ENCODE measurements at places on chromosomes 3 and 15. TPM values are rescaled to one million over a fixed set of nuclear protein-coding genes. Genes with fewer than 3 reads are reported as not detected.
A peak's percentile ranks its signal among the peaks of the same experiment; 100 is the strongest.

DNA sequence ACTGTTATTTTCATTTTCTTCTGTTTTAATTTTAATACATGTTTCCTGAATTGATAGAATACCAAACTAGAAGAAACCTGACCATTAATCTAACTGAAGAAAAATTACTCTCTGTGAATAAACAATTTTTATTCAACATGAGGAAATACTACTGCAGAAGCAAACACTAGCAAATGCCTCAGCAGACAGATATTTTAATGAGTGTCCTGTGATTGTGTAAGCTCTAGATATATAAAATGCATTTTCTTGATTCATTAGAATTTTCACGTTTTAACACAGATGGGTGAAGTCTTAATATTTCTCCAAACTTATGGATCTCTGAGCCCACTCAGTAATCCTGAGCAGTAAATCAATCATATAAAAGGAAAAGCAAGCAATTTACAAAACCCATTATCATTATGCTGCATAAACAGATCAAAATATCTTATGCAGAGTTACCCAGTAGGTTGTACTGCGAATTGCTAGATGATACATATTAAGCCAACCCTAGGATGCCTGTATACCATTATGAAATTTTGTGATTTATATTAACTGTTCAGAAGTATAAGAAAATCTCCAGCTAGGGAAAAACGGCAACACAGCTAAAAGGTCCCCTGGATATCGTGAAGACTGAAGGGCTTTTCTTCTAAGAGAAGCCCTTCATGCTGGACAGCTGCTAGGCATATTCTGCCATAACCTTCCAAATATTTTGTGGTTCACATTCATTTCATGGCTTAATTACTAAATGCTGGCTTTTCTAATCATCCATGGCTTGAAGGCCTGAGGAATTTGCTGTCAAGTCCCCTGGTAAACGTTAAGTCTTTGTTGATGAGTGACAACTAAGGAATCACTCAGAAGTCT is 157.7 kb upstream of the TGFBR2 start:
- no peaks in the 10 kb centered on the region for H3K4me1 ChIP-seq
- no peak for DNase-seq
- no peak overlapping the region for H3K4me3 ChIP-seq
- H3K27ac ChIP-seq: no peak overlapping the region

DNA sequence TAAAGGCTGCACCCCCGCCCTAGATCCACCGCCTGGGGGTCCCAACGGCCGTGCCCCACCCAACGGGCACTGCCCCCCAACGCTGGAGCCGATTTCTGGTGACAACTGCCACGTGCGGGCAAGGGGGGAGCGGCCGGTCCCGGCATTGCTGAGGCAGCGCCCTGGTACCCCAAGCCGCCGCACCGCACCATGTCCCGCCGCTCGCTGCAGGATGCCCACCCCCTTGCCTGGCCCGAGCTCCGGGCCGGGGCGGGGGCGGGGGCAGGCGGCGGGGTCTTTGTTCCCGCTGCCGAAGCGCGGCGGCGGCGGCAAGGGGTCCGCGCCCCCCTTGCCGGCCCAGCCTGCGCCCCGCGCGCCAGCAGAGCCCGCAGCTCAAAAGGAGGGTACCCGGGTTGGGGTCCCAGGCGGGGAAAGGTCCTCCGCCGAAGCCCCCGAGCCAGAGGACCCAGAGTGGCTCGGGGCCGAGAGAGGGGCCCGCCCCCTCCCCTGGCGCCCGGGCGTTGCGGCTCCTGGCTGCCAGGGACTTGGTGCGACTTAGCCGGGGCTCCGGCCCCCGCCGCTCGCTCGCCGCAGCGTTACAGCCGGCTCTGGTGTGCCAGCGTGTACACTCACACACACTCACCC is 678 bp downstream of the SEMA7A start:
- no peaks in the 10 kb centered on the region for H3K36me3 ChIP-seq
- no peak overlapping the region for H3K27ac ChIP-seq
- peaks cover 51% of the 10 kb centered on the region for H3K4me1 ChIP-seq
- H3K4me3 ChIP-seq: peak overlapping the region; percentile 57

DNA sequence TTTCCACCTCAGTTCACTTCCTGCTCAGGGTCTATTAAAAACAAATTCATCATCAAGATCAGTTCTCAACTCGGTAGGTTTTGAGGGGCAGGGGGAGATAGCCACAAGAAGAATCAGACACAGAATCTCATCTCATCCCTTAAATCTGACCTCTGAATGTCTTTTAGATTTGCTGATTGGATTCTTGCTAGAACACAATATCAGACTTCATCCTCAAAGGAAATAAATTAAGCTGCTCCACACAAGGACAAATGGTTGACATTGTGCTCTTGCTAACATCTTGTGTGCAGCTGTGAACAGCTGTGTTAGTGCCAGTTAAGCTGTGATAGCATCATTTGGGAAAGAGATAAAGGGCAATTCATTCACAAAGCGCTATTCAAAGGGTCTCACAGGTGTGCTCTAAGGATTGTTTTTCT is 184.0 kb upstream of the ADAMTS9 start:
- H3K36me3 ChIP-seq: no peaks in the 10 kb centered on the region
- DNase-seq: peak; percentile 65
- no peak overlapping the region for H3K4me3 ChIP-seq
- H3K27me3 ChIP-seq: no peaks in the 10 kb centered on the region
- H3K27ac ChIP-seq: peak overlapping the region; percentile 4

- no peak for DNase-seq
- peaks cover 55% of the 10 kb centered on the region for H3K4me1 ChIP-seq
- H3K27ac ChIP-seq: no peak overlapping the region
- H3K36me3 ChIP-seq: peaks cover 52% of the 10 kb centered on the region
- H3K4me3 ChIP-seq: no peak overlapping the region
Observed at GRCh38 chr3:50318615-50319014, 3.9 kb downstream of the HYAL2 start.

- H3K27ac ChIP-seq: peak overlapping the region; percentile 47
- peaks cover 17% of the 10 kb centered on the region for H3K27me3 ChIP-seq
- H3K4me3 ChIP-seq: peak overlapping the region; percentile 68
Observed at GRCh38 chr15:71116366-71116765, 1.1 kb downstream of the THSD4 start.

DNA sequence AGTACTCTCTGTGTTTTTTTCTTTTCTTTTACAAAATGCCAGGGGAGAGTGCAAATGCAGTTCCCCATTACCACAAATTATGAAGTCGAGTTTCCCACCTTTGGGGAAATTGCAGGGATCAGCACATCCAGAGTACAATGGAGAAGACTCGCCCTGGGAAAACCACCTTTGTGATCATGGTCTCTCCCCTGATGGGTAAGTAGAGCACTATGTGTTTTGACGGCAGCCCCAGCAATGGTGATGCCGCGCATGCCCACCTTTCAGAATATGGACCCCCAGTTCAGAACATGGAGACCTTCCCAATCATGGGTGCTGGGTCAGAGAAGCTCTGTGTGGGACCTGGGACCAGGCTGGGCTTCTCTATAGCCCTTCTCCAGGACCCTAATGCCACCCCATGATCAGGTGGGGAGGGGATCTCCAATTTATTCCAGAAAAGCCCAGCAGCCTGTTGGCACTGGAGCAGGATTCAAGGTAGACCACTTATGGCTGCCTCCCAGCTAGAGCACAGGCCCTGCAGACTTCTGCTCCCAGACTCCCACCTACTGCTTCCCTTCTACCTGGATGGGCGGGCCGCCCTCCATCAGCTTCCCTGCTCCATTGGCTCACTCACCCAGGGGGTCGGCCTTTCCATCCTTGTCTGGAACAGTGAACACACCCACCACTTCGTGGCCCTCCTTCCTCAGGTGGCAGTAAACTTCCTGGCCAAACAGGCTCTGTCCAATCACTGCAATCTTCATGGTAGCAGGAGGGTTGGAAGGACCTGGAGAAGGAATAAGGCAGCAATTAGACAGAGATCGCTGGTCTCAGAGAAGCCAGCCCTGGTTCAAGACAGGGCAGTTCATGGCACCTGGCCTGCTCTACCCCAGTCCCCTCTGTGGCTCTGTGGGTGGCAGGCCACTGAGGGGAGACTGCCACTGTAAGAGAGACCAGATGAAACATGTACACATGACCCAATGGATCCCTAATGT is 19.9 kb downstream of the ALDH1L1 start:
- H3K27ac ChIP-seq: no peak overlapping the region
- no peaks in the 10 kb centered on the region for H3K36me3 ChIP-seq
- DNase-seq: no peak
- peaks cover 4% of the 10 kb centered on the region for H3K4me1 ChIP-seq

DNA sequence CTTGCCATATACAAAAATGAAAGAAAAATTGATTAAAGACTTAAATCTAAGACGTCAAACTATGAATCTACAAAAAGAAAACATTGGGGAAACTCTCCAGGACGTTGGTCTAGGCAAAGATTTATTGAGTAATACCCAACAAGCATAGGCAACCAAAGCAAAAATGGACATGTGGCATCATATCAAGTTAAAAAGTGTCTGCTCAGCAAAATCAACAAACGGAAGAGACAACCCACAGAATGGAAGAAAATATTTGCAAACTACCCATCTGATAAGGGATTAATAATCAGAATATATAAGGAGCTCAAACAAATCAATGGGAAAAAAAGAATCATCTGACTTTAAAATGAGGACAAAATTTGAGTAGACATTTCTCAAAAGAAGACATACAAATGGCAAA is 160.9 kb downstream of the DCLK3 start:
- H3K27me3 ChIP-seq: no peaks in the 10 kb centered on the region
- H3K36me3 ChIP-seq: no peaks in the 10 kb centered on the region
- no peak for DNase-seq

DNA sequence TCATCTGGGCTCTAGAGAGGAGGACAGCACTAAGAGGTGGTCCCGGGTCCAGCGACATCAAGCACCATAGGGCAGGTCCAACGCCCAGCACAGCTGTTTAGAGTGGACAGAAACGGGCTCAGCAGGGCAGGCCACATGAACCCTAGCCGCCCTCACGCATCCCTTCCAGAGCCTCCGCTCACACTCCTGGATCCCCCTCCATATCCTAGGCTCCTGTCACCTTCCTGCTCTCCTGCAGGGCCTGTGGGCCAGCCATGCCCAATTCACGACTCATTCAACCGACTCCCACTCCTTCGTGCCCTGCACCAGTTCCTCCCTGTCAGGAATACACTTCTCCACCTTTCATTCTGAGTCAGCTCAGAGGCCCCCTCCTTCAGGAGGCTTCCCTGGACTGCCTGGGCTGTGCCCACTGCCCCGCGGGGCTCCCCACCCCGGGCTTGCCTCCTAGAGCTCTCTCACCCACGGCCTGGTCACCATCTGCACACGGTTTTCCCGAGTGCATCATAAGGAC is 90.2 kb downstream of the LINGO1 start:
- H3K27ac ChIP-seq: peak overlapping the region; percentile 38
- no peaks in the 10 kb centered on the region for H3K36me3 ChIP-seq
- H3K4me3 ChIP-seq: peak overlapping the region; percentile 42
- H3K27me3 ChIP-seq: peaks cover 2% of the 10 kb centered on the region
- no peak for DNase-seq
- H3K4me1 ChIP-seq: peaks cover 60% of the 10 kb centered on the region

- no peaks in the 10 kb centered on the region for H3K4me1 ChIP-seq
- H3K4me3 ChIP-seq: no peak overlapping the region
- no peak overlapping the region for H3K27ac ChIP-seq
- H3K27me3 ChIP-seq: no peaks in the 10 kb centered on the region
- H3K36me3 ChIP-seq: peaks cover 43% of the 10 kb centered on the region
Observed at GRCh38 chr3:134619884-134620445, 30.9 kb downstream of the KY start.

GRCh38 chr15:55586808-55587207 is 1.3 kb downstream of the PYGO1 start:
- no peaks in the 10 kb centered on the region for H3K36me3 ChIP-seq
- H3K27ac ChIP-seq: no peak overlapping the region
- peaks cover 3% of the 10 kb centered on the region for H3K27me3 ChIP-seq
- H3K4me1 ChIP-seq: peaks cover 14% of the 10 kb centered on the region
- DNase-seq: no peak

- H3K27ac ChIP-seq: peak overlapping the region; percentile 85
- H3K4me3 ChIP-seq: no peak overlapping the region
- H3K27me3 ChIP-seq: no peaks in the 10 kb centered on the region
Observed at GRCh38 chr15:31352911-31353811, 26.5 kb downstream of the KLF13 start.

DNA sequence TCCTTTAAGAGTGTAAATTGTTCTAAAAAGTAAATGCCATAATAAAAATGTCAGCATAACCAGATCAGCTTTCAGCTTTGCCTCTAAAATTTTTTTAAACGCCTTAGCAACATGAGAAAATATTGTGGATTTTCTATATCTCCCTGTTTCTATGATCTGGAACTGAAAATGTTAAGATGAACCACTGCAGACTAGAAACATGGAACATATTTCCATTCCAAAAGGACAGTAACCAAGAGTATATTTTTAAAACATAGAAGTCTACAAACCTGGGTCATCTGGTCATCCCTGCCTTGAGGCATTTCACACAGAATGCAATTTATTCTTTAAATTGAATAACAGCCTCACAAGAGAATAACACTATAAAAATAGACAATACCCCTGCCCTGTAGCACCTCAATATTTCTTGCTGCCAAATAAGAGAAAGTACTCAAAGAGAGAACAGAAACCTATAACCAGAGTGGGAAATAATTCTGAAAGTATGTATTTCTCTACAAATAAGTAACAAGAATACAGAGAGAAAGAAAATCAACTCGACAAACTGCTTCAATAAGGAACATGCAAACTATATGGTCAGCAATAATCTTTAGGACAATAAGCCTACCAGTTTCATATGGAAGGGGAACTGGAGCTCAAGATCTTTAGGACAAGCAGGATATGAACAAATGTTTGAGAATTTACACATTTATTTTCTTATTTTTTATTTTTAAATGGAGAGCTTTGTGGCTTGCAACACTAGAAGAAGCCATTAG is 949.0 kb downstream of the EPHA3 start:
- H3K27ac ChIP-seq: peak overlapping the region; percentile 67
- no peak overlapping the region for H3K4me3 ChIP-seq
- peaks cover 3% of the 10 kb centered on the region for H3K4me1 ChIP-seq
- H3K36me3 ChIP-seq: no peaks in the 10 kb centered on the region
- no peaks in the 10 kb centered on the region for H3K27me3 ChIP-seq
- DNase-seq: peak; percentile 88

GRCh38 chr3:58202917-58203360 is 7.8 kb downstream of the DNASE1L3 start:
- H3K27ac ChIP-seq: peak overlapping the region; percentile 3
- no peaks in the 10 kb centered on the region for H3K27me3 ChIP-seq
- peaks cover 12% of the 10 kb centered on the region for H3K4me1 ChIP-seq
- peak; percentile 52 for DNase-seq
- no peak overlapping the region for H3K4me3 ChIP-seq

DPPA4 gene
- total RNA-seq: 0.58 TPM

LTK gene
- 9.4 TPM for total RNA-seq

CFAP100 gene
- total RNA-seq: not detected

ITPKA gene
- 0.35 TPM for total RNA-seq

TRIM42 gene
- not detected for total RNA-seq

BLOC1S6 gene
- 49.3 TPM for total RNA-seq

TRIM71 gene
- 0.18 TPM for total RNA-seq

THRB gene
- total RNA-seq: 3.1 TPM

Data from muscle of leg (tissue), 16 donors.